ENCODE measurements at places on chromosomes 7 and 10. TPM values are rescaled to one million over a fixed set of nuclear protein-coding genes. Genes with fewer than 3 reads are reported as not detected.

GRCh38 chr10:110208614-110209453, 1.4 kb downstream of the MXI1 start:
- DNase-seq = peak; percentile 89

- peak; percentile 97 for DNase-seq
Measured at GRCh38 chr10:71860243-71861029, 9.4 kb upstream of the PSAP start.

DNA sequence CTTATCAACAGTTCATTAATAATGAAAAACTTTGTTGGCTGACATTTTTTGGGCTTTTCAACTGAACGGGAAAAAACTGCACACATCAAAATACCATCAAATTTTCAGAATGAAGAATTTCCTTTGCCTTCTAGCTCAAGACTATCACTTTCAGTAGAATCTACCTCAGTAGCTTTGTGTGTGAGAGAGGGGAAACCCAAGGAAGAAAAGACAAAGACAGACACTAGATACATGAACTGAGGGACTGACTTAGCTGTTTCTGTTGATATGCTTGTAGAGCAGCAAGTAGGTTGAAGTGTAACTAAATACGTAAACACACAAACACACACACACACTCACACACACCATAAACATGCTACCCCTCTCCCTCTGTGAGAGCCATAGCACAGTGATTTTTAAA, 257.1 kb downstream of the CDK14 start:
- DNase-seq = no peak

DNA sequence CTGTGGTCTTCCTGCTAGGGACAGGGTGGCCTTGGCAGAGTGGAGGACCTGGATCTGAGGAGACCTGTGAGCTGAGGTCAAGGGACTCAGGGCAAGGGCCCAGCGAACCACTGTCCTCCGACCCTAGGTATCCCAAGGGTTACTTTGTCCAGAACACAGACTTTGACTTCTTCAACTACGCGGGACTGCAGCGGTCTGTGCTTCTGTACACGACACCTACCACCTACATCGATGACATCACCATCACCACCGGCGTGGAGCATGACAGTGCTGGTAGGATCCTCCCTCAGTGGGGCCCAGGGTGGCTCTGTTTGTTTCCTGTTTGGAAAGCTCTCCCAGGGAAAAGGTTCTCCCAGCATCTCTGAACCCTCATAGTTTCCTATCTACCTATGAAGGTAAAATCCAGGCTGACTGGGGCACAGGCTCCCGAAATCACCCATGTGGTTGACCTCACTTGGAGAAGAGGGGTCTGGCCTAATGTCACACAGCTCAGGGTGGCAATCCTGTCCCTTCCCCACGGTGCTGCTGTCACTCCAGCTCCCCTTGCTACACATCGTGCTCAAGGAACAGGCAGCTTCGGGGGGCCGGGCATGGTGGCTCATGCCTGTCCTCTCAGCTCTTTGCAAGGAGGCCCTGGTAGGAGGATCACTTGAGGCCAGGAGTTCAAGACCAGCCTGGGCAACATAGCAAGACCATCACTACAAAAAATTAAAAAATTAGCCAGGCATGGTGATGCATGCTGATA, 57.6 kb downstream of the ZNF727 start:
- no peak for DNase-seq

GRCh38 chr10:130547368-130547767, 411.2 kb downstream of the GLRX3 start:
- no peak for DNase-seq

- no peak for DNase-seq
Measured at GRCh38 chr7:78562191-78562590, 763.6 kb downstream of the PHTF2 start.

GRCh38 chr7:129667551-129667950, 56.0 kb downstream of the NRF1 start:
- no peak for DNase-seq

DNA sequence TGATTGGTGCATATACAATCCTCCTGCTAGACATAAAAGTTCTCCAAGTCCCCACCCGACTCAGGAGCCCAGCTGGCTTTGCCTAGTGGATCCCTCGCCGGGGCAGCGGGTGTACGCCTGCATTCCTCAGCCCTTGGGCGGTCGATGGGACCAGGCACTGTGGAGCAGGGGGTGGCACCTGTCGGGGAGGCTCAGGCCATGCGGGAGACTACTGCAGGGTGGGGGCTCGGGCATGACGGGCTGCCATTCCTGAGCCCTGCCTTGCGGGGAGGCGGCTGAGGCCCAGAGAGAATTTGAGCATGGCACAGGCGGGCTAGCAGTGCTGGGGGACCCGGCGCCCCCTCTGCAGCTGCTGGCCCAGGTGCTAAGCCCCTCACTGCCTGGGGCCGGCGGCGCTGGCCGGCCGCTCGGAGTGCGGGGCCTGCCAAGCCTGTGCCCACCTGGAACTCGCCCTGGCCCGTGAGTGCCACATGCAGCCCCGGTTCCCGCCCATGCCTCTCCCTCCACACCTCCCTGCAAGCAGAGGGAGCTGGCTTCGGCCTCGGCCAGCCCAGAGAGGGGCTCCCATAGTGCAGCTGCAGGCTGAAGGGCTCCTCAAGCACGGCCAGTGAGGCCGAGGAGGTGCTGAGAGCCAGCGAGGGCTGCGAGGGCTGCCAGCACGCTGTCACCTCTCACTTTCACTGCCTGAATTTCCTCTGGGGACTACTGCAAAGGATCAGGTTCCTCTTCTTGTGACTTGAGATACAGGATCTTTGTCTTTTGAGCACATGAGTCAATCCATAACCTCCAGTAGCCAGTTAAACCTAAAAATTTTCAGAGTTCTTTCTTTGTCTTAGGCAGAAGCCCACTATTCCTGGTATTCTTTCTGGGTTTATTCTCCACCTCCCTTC, 25.1 kb upstream of the ELOVL3 start:
- DNase-seq = no peak

DNA sequence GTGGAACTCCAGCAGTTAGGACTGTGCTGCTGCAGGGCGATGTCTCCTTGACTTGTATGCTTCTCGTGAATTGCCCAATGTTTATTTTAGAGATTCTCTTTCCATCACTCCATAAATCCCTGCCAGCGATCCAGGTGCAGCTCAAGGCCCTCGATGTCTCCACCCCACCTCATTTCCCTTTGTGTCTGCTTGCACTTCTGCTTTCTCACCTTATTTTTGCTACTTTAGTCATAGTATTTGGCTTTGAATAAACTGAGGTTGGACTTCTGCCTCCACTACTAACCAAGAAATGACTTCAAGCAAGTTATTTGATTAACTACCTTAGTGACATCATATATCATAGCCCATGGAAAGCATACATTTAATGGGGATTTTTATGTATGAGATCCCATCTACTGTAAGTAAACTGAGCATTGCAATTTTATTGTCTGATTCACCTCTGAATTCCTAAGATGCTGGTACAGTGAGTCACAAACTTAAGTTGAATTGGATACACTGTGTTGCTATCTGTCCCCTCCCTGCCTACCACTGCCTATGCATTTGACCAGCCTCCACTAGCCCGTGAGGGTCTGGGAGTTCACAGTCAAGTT, 255.8 kb downstream of the ABCA13 start:
- DNase-seq = no peak

Gene IL2RA
- not detected for total RNA-seq

Gene PAX4
- total RNA-seq = not detected

Gene UPF2
- 15.0 TPM for total RNA-seq

DNA sequence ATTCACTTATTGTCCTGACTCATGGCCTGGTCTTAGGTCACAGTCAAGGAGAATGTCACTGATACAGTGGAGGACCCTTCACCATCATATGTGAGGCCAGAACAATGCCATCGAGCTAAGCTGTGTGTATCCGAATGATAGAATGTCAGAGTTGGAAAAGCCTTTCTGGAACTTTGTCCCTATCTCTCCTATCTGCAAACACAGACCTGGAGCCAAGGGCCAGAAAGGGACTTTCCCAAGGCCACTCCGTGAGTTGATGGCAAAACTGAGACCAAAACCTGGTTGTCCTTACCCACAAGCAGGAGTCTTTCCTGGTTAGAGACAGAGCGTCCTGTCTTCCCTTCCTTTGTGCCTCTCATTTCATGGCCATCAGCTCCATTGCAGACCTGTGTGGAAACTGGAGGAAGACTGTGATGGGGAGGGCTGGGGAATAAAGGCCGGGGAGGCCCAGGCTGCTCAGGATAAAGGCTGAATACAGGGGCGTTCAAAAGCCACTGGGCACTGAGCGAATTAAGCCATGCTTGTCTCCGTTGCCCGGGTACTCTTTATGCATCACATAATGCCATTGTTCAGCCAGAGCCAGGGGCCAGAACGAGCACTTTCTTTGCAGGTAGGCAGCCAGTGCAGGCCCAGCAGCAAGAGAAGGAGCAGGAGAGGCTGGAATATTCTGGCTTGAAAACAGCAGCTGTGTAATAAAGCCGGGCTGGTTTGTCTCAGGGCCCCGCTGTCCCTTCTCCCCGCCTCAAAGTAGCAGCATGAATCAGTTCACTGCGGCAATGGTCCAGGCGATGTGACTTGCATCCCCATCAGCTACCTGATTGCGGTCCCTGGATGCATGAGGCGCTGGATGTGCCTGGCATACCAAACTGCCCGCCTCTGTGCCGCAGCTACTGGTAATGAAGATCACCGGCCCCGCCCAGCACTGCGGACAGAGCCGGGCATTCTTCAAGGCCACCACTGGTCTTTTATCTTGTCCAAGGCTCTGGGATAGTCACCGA, 143.0 kb downstream of the RPS24 start:
- DNase-seq = peak; percentile 36

DNA sequence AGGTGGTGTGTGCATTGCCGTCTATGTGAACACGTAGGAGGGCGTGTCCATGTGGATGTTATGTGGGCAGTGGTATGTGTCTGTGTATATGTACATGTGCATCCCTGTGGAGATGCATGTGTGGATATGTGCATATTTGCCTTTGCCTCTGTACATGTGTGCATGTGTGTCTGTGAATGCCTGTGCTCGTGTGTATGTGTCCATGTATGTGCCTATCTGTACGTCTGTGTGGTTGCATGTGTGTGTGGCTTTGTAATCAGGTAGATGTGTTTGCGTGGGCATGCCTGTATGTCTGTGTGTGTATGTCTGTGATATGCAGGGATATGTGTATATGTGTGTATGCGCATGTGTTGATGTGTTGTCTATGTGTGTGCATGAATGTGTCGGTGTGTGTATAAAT, 19.7 kb downstream of the ADCY1 start:
- no peak for DNase-seq

Gene CPN1
- total RNA-seq = not detected

GRCh38 chr7:17415955-17416354, 117.5 kb downstream of the AHR start:
- no peak for DNase-seq

GRCh38 chr7:116948934-116949333, 4.4 kb upstream of the ST7 start:
- peak; percentile 42 for DNase-seq

Gene A1CF
- total RNA-seq = not detected

GRCh38 chr10:23324351-23324750, 20.2 kb downstream of the C10orf67 start:
- DNase-seq = no peak

Gene SEC61A2
- 13.8 TPM for total RNA-seq

- DNase-seq = peak; percentile 68
Measured at GRCh38 chr10:28722065-28722803, 44.9 kb downstream of the BAMBI start.

Gene CALCR
- total RNA-seq = not detected

Gene HGF
- total RNA-seq = 41.3 TPM

DNA sequence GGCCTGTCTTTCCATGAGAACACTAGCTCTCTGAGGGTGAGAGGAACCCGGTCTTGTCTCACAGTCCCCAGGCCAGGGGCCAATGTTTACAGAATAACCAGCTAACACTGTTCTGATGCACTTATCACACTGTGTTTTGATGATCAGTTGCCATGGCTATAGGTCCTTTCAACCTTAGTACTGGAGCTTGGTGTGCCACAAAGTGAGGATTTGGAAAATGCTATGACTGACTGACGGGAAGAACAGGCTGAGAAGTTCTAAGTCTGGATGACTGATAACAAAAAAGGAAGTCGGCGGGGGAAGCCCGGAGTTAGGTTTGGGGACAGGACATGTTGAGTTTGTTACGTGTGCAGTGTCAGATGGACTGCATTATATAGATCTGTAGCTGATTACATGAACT, 141.8 kb downstream of the CTTNBP2 start:
- DNase-seq = no peak

Gene OIT3
- total RNA-seq = under 0.01 TPM

DNA sequence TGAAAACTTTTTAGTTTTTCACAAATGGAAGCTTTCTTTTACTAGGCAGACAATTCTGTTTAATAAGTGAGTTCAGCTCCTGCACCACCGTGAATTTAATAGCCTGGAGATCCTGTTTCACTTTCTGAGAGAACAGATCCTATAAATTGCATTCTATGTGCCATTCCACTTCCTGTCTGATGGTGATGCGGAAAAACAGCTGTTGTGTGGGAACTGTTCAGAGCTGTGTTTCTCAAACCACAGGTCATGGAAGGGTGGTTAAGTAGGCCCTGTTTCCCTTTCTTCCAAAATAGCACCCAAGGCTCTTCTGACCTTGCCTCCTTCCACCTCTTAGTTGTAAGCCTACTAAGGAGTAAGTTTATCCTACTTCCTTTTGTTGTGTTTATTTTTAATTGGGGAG, 97.2 kb upstream of the DKK1 start:
- peak; percentile 50 for DNase-seq

- DNase-seq = no peak
Measured at GRCh38 chr10:56360583-56360966, 484 bp downstream of the ZWINT start.

DNA sequence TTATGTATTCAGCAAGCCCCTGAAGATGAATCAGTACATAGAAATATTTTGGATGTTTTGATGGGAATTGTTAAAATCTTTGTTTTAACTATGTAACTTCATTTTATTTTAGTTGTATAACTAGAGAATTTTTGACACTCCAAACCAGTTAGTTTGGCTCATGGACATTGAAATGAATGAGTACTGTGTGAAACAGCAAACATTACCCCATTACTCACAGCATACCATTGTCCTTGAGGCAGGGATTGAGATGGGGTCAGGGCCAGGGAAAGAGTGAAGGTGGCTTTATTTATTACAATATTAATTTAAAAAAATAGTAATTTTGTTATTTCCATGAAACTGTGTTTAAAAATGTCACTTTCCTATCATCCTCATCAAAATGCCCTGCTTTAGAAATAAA, 4.8 kb upstream of the BMPER start:
- no peak for DNase-seq

Data from osteoblast (primary cell).